HuH-7.5 (cell line): ENCODE measurements at places on chromosomes 3 and 15.

DNA sequence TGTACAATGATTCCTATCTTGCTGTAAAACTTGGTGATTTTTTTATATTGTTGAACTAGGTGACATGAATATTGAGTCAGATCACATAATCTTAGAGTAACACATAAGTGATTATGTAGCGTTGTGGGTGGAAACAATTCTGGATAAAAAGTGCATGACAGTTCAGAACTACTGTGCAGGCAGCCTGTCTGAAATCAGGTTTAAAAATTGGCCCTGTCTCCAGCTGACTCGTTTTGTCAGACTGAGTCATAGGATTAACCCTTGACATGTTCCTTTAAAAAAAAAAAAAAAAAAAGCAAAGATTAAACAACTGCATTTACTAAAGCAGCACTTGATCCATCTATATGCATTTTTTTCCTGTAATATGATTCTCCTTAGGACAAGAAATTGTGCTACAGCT lies 160.0 kb upstream of the CGNL1 start:
- DNase-seq: no peak

DNA sequence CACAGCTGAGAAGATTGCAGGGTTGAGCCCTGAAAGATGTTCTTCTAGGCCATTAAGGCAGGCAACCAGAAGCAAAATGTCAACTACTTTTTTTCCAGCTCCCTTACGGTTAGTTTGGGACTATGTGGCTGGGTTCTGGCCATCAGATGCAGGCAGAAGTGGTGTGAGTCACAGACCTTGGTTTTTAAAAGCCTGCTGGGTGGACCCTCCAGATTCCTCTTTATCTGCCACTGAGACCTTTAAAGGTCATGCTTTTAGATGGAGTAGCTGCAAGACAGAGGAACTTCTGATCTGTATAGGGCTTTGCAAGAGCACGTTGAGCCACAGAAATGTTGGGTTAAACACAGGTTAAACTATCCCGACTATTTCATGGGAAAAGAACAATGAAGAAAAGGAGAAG lies 102.9 kb downstream of the CHST2 start:
- DNase-seq: no peak

DNA sequence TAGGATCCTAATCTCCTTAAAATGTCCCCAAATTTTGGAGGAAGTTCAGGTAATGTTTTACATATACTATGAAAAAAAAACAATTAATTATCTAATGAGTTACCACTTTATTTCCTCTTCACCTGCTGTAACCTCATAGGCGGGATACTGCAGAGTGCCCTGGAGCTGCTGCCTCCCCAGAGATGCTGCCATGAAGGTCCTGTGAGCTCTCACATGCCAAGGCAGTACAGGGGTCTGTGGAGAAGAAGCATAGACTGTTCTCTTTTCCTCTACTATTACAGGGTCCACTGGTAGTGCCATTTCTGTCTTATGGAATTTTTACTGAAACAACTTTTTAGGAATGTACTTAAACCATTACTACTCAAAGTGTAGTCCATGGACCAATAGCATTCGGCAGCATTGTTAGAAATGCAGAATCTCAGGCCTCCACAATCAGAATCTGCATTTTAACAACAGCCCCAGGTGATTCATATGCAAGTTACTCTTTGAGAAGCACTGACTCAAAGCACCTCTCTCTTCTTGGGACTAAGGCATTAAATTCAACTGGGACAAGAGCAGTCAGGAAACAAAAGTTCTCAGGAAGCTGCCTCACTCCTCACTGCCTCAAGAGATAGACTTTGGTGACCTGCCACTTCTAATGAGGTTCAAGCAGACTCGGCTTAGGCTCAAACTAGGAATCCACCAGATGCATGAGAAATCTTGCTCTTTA lies 30.3 kb upstream of the CPOX start:
- no peak for DNase-seq

- no peak for DNase-seq
These were observed 2.5 kb upstream of the PLA2G4F start for GRCh38 chr15:42158941-42159340.

DNA sequence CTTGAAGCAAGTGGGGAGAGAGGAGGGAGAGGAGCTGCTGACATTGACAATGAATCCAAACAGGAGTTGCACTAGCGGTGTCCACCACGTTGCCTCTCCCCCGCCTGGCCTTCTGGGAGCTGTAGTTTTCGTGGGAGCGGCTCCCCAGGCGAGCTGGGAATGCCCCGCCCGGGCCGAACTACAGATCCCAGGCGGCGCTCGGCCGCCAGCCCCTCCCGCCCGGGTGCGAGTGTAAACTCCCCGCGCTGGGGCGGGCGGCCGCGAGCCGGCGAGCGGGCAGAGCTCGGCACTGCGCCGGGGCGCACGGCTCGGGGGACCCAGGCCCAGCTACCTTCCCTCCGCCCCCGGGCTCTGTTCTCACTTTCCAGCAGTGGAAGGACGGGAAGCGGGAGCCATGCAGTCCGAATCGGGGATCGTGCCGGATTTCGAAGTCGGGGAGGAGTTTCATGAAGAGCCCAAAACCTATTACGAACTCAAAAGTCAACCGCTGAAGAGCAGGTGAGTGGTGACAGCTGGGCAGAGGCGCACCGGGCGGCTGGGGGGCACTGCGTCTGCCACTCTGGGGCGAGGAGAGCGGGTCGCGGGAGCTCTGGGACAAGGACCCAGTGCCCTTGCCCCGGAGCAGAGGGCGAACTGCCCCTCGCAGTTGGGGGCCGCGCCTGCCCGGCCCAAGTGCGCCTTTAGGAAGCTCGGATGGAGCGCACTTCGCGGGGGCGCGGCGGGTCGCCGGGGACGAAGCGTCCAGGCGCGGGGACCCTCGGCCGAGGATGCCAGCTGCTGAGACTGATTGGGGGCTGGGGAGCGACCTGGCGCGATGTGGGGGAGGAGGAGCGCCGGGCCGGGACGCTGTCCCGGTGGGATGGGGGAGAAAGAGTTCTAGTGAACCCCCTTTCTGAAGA lies at the start of gene MITF:
MITF (plus strand) TSS at position 261 of the 899 bp plus-strand sequence; CDS start at position 395, 134 bp downstream.
- DNase-seq: peak; percentile 49

GRCh38 chr15:90351479-90352106 lies 491 bp upstream of the ZNF774 start:
- DNase-seq: peak; percentile 34

DNA sequence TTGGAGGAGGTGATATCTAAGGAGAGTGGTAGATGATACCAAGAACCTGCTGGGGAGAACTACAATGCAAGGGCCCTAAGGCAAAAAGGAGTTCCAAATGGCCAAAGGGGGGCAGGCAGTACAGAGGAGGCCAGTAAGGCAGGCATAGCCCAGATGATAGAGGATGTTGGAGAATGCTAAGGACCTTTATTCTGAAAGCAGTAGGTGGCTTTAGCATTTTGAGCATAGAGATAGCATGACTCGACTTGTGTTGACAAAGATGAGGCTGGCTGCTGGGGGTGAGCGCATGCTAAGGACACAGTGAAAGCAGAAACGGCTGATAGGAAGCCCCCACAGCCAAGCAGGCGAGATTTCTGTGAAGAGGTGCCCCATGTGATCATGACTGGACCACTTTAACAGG lies 419.3 kb downstream of the ERC2 start:
- no peak for DNase-seq

- DNase-seq: no peak
These were observed 43.5 kb downstream of the RAB8B start for GRCh38 chr15:63232943-63233342.

GRCh38 chr3:104909198-104909597 lies 457.5 kb upstream of the ALCAM start:
- DNase-seq: no peak

DNA sequence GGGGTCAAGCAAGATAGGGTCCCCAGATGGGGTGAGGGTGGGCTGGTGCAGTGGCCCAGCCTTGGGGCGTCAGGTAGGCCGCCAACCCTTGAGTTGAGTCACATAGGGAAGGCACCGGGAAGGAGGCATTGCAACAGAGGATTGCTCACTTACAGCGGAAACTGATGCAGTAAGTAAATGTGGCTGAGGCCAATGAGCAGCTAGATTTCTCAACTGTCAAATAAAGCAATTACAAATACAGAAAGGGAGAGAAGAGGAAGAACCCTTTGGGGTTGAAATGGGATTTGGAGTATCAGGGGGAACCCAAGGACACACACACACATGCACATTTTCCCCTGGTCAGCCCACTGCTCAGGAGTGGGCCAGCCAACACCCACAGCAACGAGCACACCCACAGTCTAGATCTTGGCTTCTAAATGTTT lies 44.0 kb downstream of the CHSY1 start:
- DNase-seq: no peak

DNA sequence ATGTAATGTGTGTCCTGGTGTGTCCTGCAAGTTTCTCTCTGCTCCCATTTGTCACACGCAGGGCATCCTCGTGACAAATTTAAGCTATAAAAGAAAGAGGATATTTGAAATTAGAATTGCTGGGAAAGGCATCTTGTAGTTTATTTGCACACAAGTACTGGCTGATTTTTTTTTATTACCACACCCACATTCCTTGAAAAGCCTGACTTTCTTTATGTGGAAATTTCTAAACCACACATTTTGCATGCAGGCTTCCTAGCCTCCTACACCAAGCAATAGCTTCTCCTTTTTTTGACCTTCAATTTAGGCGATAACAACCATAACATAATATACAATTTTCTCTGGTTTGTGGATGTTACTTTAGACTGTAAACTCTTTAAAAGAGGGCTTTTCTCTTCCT lies 126.1 kb downstream of the SERPINI1 start:
- DNase-seq: no peak

- DNase-seq: no peak
These were observed 43.1 kb downstream of the BHLHE40 start for GRCh38 chr3:5022187-5022965.

DNA sequence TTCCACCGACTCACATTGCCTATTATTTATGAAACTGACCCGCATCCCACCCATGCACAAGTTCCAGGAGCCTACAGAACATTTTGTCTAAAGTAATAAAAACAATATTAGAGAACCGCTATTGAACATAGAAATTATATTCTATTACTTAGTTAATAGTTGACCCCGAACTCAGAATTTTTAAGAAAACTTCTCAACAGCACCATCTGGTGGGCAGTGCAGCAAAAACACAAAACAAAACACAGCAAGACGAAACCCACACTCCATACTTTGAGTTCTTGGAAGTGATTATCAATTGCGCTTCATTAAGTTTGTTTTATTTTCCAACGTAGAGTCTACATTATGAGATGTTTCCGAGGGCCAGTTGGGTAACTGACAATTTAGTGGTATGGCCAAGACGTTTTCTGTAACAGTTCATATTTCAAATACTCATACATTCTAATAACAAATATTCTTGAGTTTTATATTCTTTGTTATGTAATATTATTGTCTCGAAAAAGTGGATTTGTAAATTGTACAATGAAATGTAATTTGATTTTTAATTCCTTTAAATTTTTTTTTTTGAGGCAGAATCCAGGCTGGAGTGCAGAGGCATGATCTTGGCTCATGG lies 24.0 kb upstream of the C3orf70 start:
- DNase-seq: no peak

DNA sequence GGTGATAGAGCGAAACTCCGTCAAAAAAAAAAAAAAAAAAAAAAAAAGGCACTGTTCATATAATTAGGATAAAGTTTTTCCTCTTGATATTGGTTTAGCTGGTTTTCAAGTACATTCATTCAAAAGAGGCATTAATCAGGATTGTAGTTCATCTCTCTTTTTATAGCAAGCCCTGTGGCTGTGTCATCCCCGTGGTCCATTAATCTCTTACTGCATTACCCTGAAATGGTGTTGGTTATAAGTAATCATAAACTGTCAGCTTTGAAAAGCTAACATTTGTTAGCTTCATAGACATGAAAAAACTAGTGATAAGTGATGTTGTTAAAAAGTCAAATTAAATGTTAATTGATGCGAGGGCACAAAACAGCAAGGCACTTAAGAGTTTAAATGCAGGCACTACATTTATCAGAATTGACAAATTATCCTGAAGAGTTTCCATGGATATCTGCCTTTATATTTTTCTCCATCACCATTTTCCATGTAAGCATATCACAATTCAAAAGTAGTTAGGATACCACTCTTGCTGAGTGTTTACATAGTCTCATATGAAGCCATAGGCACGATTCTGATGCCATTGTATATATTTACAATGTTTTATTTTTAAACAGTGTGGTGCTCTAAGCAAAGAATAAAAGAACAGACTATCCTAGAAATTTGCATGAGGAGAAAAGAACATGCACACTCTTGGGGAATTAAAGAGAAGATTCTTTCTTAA lies 193.1 kb downstream of the OTOL1 start:
- DNase-seq: no peak

GRCh38 chr3:193407112-193407511 lies 28.6 kb upstream of the ATP13A5 start:
- DNase-seq: no peak

DNA sequence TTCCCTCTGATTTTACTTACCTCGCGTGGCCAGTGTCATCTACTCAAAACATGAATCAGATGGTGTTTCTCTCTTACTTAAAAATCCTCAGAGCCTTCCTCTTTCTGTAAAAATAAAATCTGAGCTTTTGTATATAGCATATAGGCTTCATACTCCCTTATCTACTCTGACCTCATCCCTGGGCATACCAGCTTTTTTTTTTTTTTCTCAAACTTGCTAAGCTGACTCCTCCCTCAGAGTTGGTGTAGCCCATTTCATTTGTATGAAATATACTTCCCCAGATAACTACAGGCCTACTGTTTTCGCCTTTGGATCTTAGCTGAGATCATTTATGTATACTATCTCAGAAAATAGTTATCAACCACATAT lies 648.9 kb upstream of the ALCAM start:
- no peak for DNase-seq

DNA sequence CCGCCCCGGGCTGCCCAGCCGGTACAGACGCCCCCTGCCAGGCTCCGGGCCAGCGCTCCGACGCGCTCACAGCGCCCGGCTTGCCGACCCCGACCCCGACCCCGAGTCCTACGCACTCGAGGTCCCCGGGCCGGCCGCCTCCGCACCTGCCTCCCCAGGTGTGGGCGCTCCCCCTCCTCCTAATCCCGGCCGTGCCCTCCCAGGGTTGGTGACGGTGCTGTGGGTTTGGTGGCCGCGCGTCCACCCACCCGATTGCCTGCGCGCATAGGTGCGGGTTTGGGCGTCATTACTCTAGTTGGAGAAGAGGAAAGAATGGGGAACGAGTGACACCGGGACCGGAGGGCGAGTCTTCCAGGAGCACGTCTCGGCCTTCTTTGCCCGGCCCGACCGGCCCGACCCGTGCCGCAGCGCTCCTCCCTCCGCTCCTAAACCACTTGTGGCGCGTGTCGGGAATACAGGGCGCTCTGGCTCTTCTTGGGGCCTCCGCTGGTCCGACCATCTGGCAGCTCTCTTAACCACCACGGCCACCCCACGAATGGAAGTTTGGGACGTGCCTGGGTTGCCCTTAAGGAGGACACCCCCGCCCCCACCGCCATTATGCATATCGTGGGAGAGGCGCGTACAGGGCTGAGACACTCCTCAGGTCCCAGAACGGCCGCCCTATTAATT lies 810 bp upstream of the THRB start:
- peak; percentile 77 for DNase-seq

GRCh38 chr3:172640751-172641150 lies 70.1 kb downstream of the NCEH1 start:
- no peak for DNase-seq

GRCh38 chr3:159775372-159775961 lies 213.2 kb upstream of the IL12A start:
- DNase-seq: no peak
